ENCODE measurements at places on chromosomes 6 and 20. TPM values are rescaled to one million over a fixed set of nuclear protein-coding genes. Genes with fewer than 3 reads are reported as not detected.

- DNase-seq: no peak
Observed at GRCh38 chr20:9627219-9627618, 112.8 kb downstream of the LAMP5 start.

DNA sequence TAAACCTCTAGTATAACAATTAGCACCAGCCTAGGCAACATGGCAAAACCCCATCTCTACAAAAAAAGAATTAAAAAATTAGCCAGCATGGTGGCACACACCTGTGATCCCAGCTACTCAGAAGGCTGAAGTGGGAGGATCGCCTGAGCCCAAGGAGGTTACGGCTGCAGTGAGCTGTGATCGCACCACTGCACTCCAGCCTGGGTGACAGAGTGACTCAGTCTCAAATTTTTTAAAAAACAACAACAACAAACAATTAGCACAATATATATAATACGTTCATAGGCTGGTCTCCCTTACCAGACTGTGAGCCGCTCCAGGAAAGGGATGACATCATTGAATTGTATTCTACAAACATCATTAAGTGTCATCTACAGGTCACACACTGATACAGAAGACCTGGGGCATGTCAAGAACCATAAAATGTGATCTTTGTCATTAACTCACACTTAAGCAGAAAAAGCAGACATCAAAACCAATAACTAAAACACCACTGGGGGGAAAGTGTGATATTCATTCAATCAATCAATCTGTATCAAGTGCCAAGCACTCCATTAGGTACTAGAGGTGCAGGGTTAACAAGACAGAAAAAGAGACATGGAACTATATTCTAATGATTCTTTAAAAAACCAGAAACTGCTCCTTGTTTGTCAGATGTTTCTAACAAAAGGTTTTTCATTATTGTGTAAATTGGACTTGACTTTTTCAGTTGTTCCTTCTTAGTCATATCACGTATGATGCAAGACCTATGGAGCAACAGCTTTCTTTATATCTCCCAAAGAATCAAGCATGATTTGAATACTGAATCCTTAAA, 17.8 kb downstream of the MAP3K5 start:
- DNase-seq: no peak

Gene RBCK1
- total RNA-seq: 48.8 TPM

DNA sequence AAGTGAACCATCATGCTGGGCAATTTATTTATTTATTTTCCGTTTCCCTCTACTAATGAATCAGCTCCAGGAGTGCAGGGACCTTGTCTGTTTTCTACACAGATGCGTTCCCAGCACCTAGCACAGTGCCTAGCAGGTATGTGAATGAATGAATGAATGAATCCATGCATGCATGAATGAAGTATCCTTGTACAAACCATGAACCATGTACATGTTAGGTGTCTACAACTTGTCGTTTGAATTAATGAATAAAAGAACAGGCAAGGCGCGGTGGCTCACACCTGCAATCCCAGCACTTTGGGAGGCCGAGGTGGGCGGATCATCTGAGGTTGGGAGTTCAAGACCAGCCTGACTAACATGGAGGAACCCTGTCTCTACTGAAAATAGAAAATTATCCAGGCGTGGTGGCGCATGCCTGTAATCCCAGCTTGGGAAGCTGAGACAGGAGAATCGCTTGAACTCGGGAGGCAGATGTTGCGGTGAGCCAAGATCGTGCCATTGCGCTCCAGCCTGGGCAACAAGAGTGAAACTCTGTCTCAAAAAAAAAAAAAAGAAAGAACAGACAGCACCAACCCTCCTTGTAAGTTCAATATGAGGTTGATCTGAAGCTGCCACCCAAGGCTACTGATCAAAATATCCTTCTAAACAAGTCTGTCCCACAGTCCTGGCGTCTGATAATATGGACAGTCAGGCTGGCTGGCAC, 27.3 kb upstream of the SLC9A8 start:
- no peak for DNase-seq

- DNase-seq: no peak
Observed at GRCh38 chr6:47237196-47237595, 72.5 kb downstream of the TNFRSF21 start.

GRCh38 chr20:42844751-42845150, 345.0 kb downstream of the PTPRT start:
- DNase-seq: no peak

- no peak for DNase-seq
Observed at GRCh38 chr20:17403461-17403860, 127.7 kb downstream of the BFSP1 start.

DNA sequence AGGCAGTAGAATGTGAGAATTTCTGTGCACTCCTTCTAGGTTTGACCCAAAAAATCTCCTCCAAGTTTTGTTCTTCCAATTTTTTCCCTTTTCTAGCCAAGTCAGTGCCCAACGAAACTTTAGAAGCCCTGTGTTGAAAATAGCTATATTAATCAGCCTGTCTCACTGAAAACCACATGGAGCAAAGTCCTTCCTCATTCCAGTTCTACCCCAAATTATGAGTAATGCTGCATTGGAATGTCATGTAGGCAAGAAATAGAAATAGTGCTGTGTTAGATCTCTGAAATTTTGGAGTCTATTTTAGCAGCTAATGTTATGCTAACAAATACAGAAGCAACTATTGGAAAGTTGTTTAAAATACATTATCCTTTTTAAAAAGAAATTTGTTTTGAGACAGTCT, 725.5 kb downstream of the TBC1D32 start:
- no peak for DNase-seq

- DNase-seq: no peak
Observed at GRCh38 chr6:169804427-169804826, 53.0 kb downstream of the ERMARD start.

DNA sequence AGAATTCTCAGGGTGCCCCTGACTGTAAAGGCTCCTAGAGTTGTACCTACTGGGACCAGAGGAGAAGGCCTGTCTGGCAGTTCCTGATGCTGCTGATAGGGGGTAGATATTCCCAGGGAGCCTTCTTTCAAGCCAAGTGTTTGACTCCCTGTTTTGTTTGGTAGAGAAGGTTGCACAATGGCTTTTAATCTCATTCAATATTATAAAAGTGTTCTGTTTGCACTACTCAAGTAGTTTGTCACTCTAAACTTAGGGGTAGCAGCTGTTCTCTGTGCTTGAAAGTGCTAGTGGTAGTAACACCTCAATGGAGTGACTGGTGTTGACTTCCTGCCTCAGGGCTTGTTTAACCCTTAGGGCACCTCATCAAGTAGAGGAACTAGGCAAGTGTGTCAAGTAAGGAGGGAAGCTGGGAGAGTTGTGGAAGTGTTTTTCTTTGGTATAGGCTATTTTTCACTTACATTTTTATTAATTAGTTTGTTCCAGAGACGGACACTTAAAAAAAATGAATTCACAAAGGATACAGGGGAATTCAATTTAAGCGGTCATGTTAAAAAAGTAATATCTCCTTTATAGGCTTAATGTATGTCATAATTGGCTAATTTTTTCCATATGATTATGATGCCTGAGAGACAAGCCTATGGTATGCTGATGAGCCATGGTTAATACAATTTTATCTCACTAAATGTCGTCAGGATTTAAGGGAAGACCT, 38.1 kb downstream of the BICRAL start:
- no peak for DNase-seq
